ENCODE measurements at places on chromosomes 7 and 10.

- DNase-seq: no peak
Measured at GRCh38 chr7:149741629-149742028, 31.8 kb downstream of the ZNF467 start.

- no peak for DNase-seq
Measured at GRCh38 chr7:142838461-142839213, 16.2 kb upstream of the EPHB6 start.

GRCh38 chr10:42930516-42931192, 146.2 kb upstream of the RET start:
- DNase-seq: no peak

DNA sequence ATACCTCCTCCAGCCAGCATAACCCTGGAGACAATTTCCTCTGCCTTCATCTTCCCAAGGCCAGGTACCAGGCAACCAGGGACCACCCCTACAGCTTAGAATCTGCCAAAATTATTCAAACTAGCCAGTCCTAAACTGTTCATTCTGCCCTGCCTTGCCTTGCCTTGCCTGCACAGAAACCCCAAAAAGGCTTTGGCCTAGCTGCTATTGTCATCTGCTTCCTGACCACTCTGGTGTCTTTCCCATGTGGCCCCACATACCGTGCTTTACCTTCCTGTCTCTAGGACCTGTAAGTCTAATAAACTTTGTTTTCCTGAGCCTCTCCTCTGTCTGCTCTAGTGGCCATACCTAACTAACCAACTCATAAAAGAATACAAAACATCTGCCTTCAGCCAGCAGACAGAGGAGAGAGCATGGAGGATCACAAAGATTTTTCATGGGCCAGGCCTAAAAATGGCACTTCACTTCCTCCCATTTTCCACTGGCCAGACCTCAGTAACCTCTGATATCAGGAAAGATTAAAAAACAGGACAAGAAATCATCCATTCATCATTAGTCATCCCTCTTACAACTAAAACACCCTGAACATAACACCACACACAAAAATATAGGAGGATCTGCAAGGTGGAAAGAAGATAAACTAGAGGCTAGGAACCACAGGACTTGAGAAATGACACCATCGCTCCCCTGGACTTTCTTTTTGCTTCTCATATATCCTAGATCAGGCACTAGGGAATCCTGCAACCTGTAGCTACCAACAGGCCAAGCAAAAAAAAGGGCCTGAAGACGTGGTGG, 51.5 kb downstream of the IMMP2L start:
- no peak for DNase-seq

DNA sequence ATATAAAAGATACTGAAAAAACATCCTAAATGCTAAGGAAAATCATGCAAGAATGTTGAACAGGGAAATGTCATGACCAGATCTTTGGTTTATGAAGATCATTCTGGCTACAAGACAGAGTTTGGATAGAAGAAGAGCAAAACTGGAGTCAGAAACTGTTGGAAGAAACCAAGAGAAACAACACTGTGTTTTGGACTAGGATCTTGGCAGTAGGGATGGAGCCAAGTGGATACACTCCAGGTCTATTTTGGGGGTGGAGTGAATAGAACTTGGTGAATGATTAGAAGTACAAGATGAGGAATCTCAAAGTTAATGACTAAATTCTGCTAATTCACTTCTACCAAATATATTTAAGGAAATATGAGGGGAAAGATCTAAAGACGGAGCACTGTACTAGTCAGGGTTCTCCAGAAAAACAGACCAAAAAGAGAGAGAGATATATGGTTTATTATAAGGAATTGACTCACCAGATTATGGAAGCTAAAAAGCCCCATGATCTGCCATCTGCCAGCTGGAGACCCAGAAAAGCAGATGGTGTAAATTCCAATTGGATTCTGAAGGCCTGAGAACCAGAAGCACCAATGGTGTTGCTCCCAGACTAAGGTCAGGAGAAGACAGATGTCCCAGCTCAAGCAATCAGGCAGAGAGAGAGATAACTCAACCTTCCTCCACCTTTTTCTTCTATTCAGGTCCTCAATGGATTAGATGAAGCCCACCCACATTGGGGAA, 254.9 kb downstream of the TRIL start:
- DNase-seq: no peak

DNA sequence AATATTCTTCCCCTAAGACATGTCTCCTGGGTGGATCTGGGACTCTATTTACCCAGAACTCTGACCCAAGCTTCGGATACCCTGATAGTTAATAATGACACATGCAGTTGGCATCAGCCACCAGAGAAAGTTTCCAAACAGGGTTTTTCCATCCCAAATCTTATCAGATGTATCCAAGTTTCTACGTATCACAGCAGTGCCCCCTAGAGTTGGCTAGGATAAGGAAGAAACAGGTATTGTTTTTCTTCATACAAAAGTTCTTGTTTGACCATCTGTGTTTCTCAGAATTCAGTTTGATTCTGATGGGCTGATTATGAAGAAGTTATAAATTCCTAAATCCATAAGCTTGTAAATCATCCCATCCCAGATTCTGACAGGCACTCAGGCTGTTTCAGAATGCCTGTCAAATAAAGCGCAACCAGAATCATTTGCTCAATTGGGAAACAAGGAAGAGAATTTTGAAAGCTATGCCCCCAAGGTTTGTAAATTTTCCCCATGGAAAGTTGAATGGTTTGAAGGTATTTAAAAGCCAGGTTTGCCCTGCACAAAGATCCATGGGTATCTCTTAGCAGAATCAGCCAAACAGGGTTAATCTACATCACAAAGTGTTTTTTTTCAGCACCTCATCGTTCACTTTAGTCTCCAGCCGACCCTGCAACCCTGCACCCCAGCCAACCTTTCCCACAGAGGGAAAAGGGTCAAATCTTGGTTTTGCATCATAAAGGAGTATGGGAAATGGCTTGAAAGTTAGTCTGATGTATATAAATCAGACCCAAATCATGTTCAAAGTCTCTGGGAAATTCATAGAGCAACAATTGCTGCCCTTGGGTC, 47.4 kb downstream of the NRAP start:
- DNase-seq: no peak

DNA sequence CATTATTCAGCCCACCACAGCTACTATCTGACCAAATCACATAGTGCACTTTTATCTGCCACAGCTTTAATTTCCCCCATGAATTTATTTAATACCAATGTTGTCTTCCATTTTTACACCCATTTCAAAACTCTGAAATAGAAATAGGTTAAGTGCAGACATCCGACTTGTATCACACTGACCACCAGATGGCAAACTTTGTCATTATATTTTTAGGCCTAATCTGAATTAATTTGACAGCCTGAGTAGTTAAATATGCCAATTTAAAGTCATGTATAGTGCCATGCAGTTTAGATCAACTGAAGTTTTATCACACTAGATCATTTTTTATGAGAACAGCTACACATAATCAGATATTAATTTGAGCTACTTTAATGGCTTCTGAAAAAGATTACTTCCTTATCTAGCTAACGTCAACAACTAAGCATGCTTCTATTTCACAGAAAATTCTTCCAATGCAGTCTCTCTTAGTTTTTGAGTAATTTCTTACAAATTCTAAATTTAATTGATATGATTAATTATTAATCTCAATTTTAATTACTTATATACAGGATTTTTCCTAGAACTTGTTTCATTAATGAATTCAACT, 566.4 kb downstream of the GFRA1 start:
- no peak for DNase-seq

GRCh38 chr7:107047902-107048782, 3.6 kb downstream of the PRKAR2B start:
- no peak for DNase-seq

DNA sequence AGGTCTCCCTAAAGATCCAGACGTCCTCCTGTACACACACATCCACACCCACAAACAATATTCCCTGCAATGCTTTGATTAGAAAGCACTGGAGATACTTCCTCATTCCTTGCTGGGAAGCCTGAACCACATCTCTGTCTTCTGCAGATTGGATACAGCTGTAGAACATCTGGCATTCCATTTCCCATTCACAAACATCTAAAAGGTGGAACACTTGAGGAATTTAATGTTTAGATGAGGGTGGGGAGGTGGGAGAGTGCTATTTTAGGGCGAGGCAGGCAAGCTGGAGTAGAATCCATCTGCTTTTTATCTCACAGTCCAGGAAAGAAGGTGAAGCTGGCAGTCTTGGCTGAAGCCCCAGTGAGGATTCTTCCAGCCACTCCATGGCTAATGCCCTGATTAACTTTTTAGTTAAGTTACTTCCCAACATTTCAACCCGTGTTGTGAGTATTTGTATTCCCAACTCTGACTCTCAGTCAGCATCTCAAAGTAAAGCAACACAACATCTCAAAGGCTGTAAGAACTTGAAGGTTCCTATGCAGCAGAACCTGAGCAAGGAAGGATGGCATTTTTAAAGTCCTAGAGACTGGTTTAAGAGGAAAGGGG, 46.1 kb downstream of the CYTH3 start:
- DNase-seq: no peak

GRCh38 chr7:82382276-82382675, 61.3 kb downstream of the CACNA2D1 start:
- no peak for DNase-seq

GRCh38 chr7:158846304-158846703, 10.1 kb upstream of the DYNC2I1 start:
- DNase-seq: no peak

DNA sequence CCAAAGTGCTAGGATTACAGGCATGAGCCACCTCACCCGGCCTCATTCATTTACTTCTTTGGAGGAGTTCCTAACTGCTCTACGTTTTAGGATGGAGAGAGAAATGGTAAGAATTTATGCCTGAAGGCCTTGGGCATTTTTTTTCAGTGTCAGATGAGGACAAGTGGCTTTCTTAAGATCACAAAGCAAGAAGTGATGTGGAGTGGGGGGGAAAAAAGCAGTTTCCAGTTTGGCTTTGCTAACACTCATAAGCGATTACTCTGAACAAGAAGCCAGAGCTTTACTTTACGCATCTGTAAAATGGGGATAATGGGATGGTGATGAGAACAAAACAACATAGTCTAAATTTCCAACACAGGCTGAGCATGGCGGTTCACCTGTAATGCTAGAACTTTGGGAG, 2.6 kb upstream of the PPIA start:
- DNase-seq: no peak

DNA sequence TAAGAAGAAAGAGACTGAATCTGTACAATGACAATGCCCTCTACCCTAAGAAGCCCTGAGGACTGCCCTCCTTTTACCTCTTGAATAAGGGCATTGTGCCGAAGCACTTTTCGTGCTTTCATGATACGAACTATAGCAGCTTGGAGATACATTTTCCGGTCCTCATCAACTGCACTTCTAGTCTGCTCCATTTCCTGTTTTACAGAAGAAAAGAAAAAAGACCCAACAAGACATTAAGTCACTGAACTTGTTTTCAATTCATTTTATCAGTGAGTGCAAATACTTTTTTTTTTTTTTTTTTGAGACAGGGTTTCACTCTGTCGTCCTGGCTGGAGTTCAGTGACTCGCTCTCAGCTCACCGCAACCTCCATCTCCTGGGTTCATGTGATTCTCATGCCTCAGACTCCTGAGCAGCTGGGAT, 78.4 kb downstream of the CUL2 start:
- peak; percentile 16 for DNase-seq

DNA sequence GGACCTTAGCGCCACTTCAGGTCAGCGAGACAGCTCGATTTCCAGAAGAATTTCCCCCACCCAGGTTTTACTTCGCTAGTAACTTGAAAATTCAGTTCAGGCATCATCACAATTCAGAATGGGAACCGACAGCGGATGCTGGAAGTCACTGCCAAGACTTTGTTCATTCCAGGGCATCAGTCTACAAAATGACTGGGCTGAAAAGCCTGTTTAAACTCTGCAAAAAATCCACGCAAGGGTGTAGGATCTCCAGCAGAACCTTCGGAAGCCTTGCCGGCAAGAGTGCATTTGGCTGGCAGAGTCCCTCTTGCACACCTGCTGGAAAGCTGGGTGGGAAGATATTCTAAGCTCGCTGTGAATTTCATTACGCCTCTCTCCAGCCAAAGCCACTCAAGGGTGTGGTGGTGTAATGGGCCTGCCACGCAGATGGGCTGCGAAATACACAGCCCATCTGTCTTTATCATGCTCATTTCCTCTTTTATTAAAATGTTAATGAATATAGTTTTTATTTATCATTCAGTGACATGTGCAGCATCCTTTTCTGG, 672.0 kb upstream of the FOXK1 start:
- DNase-seq: no peak

- no peak for DNase-seq
Measured at GRCh38 chr7:83984076-83984475, 210.5 kb downstream of the SEMA3A start.
